Stimulated activated CD4-positive, alpha-beta T cell treated with anti-CD3 and anti-CD28 coated beads, Interleukin-2, amount 100 ng/mL, for 4 hours (primary cell): ENCODE measurements at places on chromosomes 12 and 14.

DNA sequence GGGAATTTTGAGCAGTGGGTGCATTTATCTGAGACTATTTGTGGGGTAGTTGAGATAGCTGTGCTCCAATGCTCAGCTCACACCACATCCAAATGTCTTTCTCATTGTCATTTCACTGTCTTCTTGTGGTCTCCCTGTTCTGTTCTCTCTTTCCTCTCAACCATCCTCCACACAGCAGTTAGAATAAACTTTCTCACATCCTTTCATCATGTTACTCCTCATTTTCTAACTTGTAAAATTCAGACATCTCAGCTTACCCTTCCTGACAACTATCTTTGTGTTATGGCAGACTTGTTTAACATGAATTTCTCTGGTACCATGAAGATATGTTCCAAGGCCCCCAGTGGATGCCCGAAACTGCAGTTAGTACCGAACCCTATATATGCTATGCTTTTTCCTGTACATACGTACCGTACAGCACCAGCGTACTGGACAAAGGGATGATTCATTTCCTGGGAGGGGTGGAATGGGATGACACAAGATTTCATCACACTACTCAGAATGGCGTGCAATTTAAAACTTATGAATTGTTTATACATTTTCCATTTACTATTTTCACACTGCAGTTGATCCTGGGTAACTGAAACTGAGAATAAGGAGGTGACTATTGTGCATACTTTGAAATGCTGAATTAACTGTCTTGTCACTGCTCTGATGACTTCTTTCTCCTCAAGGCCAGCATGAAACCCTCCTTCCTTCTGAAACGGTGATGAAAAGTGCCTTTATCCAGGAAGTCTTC, 177.1 kb upstream of the SLC38A2 start:
- peak; percentile 11 for DNase-seq

- DNase-seq: no peak
Observed at GRCh38 chr14:79568594-79568993, 642.7 kb downstream of the DIO2 start.

- no peak for DNase-seq
Observed at GRCh38 chr12:12533238-12533829, 29.3 kb downstream of the DUSP16 start.

- no peak for DNase-seq
Observed at GRCh38 chr14:85319101-85319500, 210.8 kb upstream of the FLRT2 start.

DNA sequence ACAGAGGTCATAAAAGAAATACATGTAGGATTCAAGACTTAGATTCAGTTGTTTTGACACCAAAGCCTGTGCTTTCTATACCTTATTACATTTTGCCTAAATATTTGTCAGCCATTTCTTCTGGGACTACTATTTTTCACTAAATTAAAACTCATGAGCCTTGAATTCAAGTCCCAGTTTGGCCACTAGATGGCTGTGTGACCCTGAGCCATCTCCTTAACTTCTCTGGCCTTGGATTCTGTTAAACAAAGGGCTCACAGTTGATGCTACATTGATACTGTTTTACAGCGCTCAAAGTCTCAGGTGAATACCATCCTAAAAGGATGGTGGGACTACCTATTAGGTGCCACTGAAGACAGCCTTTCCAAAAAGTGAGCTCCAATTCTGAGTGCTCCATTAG, 39.6 kb upstream of the CCDC198 start:
- DNase-seq: no peak

GRCh38 chr12:48793696-48794095, 4.8 kb upstream of the ADCY6 start:
- no peak for DNase-seq

DNA sequence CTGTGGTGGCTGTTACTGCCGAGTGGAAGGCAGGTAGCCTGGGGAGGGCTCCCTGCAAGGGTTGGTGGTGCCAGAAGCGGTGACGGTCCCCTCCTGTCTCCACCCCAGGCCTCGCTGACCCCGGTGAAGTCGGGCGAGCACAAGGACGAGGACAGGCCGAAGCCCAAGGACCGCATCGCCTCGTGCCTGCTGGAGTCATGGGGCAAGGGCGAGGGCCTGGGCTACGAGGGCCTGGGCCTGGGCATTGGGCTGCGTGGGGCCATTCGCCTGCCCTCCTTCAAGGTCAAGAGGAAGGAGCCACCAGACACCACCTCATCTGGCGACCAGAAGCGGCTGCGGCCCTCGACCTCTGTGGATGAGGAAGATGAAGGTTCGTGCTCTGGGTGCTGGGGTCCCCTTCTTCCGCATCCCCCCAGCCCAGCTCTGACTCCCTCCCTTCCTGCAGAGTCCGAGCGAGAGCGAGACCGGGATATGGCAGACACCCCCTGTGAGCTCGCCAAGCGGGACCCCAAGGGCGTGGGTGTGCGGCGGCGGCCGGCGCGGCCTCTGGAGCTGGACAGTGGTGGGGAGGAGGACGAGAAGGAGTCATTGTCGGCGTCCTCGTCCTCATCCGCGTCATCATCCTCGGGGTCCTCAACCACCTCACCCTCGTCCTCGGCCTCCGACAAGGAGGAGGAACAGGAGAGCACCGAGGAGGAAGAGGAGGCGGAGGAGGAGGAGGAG, 13.3 kb downstream of the SETD1B start:
- no peak for DNase-seq

GRCh38 chr12:64835901-64836300, 11.5 kb downstream of the TBC1D30 start:
- DNase-seq: no peak

GRCh38 chr12:91574391-91574790, 391.8 kb upstream of the DCN start:
- no peak for DNase-seq

- DNase-seq: no peak
Observed at GRCh38 chr14:94770815-94771157, 873 bp upstream of the GSC start.

DNA sequence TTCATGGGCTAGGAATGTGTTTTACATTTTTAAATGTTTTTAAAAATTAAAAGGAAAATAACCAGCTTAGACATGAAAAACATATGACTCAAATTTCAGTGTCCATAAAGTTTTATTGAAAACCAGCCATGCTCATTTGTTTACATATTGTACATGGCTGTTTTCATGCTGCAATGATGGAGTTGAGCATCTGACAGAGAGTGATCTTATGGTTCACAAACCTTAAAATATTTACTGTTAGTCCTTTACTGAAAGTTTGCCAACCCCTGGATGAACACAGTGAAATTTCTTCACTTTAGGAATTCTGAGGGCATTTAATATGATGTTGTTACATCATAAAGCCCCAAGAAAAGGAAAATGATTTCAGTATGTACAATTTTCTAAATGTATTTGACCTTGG, 16.1 kb downstream of the RASSF9 start:
- DNase-seq: no peak

- DNase-seq: no peak
Observed at GRCh38 chr12:71980538-71980937, 41.9 kb downstream of the TPH2 start.
